ENCODE measurements at places on chromosomes 6 and 20. TPM values are rescaled to one million over a fixed set of nuclear protein-coding genes. Genes with fewer than 3 reads are reported as not detected.

- no peak for DNase-seq
Observed at GRCh38 chr6:36224918-36225461, 28.4 kb downstream of the BRPF3 start.

GRCh38 chr6:147283460-147283859, 79.2 kb downstream of the STXBP5 start:
- DNase-seq: no peak

Gene B3GAT2
- total RNA-seq: 1.9 TPM

Gene EYS
- not detected for total RNA-seq

DNA sequence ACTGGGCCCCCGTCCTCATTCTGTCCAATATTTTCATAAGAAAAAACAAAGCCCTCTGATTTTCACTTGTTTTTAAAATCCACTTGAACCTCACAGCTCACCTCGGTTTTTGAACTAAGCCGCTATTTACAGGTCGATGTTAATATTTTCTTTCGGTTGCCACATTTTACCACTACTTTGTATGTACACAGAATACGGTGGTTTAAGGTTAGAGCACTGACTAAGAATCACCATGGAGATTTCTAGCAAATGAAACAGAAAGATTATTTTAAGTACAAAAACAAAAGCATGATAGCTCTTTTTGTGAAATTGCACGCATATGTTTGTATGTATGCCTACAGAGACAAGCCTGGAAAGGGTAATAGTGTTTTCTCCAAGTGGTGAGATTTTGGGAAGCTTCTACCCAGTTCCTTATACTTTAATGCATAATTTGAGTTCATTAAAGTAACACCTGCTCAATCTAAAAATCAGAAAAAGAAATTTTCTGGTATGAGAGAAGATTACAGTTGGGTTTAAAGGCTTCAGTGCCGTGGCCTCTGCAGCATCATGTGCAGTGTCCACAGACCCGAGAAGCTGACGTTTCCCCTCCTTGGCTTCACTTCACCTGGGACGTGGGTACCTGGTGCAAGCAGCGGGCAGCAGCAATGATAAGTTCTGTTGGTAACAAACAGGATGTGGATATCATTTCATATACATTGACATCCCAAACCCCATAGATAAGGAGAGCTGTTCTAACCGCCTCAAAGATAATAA, 144.0 kb downstream of the UST start:
- peak; percentile 11 for DNase-seq

Gene ARMC2
- total RNA-seq: 4.3 TPM

GRCh38 chr6:43070028-43070632, 6.0 kb upstream of the PTK7 start:
- no peak for DNase-seq

Gene PLCB1
- 8.6 TPM for total RNA-seq

Gene TRIM31
- not detected for total RNA-seq

DNA sequence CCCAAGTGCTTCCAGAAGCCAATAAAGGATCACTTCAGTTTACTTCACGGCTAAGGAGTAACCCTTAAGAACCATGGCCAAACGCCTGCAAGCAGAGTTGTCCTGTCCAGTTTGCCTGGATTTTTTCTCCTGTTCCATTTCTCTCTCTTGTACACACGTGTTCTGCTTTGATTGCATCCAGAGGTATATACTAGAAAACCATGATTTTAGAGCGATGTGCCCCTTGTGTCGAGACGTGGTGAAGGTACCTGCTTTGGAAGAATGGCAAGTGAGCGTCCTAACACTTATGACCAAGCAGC, 2.5 kb downstream of the RFPL4B start:
- no peak for DNase-seq

DNA sequence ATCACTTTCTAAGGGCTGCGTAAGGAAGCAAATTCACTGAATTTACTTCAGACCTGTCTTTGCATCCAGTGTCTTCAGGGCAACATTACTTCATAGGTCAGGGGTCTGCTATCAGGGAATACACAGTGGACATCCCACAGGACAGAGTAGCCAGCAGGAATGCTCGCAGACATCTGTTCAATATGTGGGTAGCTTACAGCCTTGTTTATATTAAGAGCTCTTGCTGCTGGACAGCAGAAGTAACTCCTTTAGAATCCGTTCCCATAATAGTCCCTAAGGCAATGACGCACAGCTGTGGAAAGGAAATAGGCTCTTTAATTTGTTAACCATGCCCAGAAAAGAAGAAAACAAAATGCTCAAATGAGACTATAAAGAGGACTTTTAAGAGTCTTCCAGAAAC, 198.7 kb downstream of the MOXD1 start:
- no peak for DNase-seq

DNA sequence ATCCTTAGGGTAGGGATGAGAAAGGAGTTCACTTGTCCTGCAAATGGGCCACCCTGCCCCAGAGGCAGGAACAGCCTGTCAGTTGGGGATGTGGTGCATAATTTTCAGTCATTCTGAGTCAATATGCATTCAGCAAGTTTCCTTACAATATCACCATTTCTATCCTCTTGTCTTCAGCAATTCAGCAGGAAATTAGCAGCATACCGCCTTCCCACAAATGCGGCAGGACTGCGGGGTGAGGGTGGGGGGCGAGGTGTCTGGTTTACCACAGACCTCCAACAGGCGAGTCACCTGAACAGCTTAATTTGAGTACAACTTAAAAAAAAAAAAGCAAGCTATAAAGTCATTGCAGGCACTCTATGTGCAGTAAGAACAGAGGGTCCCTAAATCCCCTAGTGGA, 126.8 kb downstream of the MAP3K7 start:
- no peak for DNase-seq

- DNase-seq: no peak
Observed at GRCh38 chr20:57319584-57319983, 10.0 kb upstream of the SPO11 start.

GRCh38 chr20:13111249-13111911, 102.6 kb downstream of the SPTLC3 start:
- no peak for DNase-seq

Gene WFDC5
- total RNA-seq: not detected

DNA sequence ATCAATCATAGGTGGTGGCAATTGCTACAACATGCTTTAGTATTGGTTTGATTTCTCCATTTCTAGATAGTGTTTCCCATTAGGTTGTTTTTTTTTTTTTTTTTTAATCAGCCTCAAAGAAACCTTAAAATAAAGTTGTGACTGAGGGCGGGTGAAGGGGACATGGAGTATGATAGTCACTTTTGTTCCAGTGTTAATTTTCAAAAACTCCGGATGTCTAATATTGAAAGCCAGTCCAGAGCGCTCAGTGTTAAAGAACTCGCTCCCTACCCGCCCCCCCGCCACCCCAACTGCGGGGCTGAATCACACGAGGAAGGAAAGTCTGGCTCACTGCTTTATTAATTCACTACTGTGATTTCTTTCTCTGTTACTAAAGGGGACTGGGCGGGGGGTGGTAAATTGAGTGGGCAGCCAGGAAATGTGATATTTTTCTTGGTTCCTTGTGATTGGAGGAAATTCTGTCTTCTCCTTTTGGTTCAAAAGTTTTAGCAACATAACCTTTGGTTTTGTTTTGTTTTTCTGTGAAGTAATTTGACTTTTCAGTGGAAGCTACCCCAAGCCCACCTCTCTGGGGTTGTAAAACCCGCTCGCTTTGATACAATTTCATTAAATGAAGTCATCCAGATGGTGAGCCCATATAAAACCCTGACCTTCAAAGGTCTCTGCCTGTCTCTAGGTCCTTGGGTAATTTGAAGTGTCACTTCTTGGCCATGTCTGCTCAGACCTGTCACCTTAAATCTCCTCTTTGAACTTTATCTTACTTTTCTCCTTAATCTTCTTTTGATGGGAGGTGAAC, 38.0 kb downstream of the TNFAIP3 start:
- DNase-seq: no peak

Gene RFX6
- total RNA-seq: not detected

DNA sequence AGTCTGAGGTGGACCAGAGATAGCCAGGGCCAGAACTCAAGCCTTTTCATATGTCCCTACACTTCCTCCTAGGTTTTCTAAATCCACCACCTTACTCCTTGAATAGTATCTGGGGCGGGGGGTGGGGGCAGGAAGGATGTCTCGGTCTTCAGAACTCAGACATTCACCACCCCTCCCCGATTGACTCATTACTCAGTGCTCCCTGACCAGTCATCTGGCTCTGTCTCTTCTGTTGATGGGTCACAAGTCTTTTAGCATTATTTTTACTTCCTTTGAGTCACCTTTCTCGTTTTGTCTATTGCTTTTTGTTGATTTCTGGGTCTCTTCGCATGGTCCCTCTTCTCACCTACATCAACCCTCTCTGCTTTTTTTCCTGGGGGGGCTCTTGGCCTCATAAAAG, 23.3 kb downstream of the NOX3 start:
- no peak for DNase-seq

DNA sequence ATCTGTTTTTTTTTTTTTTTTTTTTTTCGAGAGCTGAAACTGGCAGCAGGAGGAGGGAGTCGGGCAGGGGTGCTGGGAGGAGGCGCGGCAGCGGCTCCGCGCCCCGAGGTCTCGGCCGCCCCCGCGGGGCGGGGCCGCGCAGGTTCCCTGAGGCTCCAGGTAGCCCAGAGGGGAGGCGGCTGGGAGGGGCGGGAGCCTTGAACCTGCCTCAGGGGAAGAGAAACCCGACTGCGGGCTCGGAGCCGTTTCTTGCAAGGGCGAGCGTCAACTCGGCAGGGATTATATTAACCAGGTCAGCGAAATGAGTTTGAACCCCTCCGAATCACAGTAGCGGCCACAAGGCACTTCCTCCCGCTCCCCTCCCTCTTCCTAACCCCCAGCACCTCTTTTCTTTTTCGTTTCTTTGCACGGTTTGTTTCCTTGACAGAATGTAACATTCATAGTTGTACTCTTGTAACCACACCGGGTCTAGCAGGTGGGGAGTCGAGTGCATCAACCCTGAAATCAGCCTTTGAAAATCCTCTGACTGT, 2.0 kb downstream of the MYB start:
- DNase-seq: peak; percentile 74

- DNase-seq: no peak
Observed at GRCh38 chr20:7940341-7940740, at the start of gene HAO1. Gene HAO1 (minus strand): TSS chr20:7940458. CDS start chr20:7940422, 36 bp downstream.

DNA sequence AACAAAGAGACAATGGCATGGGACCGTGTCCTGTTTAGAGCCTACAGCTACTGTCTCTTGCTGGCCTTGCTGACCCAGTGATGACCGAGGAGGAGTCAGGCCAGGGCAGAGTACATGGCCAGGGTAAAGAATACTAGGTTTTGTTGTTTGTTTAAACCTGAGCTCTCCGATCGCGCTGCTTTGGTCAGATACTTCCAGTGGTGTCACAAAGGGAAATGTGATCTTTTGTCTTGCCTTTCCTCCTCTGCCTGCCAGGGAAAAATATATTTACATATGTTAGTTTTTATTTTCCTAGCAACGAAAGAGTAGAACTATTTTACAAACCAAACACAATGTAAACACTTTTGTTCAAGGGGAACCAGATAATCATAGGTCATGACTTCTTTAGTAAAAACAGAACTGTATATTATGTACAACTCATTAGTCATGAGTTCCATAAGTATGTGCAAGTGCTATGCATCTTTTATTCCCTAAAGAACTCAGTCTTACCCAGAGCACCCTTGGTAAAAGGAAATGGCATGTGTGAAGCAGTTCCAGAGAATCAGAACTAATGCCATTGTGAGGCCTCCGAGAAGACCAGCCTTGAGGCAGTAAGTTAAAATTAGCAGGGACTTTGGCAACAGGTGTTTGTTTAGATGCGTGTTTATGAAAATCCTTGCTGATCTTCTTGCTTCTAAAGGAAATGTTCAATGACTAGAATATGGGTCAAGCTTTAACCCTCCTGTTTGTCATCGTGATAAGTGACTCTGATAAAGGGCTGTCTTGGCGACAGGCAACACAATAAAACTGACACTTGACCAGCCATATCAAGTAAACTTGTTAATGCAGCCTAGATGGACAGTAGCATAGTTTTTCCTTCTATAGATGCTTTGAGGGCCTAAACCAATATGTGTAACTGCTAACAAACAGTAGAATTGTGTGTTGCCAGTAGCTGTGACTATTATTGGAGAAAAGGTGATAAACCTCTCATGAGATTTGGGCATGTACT, 204.6 kb downstream of the NKAIN2 start:
- DNase-seq: no peak

Gene NKAIN4
- 6.9 TPM for total RNA-seq

Data from H1 (cell line).